ENCODE measurements at places on chromosomes 5 and 9.

DNA sequence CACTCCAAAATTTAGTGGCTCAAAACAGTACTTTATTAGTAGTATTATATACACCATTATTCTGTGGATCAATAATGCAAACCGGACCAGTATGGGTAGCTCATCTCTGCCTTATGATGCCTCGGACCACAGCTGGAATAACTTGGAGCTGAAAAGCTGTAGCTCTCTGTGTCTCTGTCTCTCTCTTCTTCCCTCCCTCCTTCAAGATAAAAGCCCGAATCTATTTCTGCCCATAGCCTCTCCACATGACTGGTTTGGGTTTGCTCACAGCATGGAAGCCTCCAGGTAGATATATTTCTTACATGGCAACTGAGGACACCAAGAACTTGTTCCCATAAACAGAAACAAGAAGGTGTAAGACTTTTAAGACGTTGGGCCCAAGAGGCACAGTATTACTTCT is 147.5 kb upstream of the TBCA start:
- DNase-seq = no peak

DNA sequence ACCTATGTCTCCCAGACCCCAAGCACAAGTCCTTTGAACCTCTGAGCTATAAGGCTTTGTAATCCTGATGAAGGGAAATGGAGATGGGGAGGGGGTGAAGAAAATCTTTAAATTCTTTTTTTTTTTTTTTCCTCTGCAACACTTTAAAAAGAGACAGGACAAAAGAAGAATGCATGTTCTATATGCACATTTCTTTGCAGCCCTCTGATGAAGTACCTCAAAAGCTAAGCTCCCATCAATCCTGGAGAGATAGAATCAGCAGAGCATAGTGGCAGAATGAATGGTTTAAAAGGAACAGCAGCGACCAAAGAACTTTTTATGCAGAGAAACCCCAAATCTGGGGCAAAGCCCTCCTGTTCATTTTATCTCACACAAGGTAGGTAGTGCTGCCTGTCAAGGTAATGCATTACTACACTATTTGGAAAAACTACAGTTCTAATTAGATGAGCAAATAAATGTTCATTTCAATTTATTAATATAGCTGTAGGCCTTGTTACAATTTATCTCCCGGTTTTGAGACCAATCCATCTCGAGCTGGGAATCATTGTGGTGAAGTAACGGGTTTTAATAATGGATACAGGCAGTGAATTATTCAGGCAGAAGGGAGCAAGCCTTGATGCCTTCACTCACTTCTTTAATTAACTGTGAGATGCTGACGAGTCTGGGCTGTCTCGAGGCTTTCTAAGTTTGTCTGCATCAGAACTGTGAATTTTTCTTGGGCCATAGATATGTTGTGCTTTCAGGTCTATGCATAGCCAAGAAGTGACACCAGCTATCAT is 173.5 kb upstream of the ZNF608 start:
- no peak for DNase-seq

- DNase-seq = peak; percentile 37
Observed at GRCh38 chr9:89576404-89576839, 28.4 kb upstream of the GADD45G start.

DNA sequence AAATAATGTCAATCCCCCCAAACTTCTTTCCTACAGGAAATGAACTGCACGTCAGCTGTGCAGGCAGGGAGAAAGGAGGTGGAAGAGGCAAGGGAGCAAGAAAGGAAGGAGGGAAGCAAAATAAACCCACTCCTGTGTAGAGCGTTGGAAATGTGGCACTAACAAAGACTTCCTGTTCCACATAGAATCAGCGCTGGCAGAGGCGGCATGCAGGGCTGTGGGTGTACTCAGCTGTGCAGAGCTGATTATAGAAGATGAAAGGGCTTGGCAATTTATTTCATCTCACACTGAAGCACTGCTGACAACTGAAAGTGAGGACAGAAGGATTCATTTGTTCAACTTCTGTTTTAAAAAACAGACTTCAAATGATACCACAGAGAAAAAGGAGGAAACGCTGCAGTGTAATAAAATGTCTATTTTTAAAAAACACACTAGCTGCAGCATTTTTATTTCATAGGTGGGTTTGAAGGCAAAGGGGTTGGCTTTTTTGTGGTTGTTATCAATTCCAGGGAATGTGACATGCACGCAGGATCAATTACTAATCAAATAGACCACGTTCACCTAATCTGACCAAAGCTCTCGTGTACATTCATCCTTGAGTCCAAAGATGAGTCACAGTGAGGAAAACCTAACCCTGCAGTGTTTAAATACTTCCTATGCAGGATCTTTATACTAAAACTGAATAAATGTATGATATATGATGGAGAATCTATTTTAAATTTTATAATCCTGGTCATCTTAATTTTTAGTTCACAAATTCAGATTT is 583.5 kb downstream of the ZNF608 start:
- no peak for DNase-seq

DNA sequence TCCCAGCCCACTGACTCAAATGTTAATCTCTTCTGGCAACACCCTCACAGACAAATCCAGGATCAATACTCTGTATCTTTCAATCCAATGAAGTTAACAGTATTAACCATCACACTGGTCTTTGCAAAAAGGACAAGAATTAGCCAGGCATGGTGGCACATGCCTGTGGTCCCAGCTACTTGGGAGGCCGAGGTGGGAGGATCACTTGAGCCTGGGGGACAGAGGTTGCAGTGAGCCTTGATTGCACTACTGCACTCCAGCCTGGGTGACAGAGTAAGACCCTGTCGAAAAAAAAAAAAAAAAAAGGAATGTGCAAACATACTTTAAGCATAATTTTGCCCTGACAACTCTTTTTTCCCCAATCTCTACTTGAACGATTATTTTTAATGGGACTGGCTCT is 57.9 kb upstream of the ERBIN start:
- no peak for DNase-seq

DNA sequence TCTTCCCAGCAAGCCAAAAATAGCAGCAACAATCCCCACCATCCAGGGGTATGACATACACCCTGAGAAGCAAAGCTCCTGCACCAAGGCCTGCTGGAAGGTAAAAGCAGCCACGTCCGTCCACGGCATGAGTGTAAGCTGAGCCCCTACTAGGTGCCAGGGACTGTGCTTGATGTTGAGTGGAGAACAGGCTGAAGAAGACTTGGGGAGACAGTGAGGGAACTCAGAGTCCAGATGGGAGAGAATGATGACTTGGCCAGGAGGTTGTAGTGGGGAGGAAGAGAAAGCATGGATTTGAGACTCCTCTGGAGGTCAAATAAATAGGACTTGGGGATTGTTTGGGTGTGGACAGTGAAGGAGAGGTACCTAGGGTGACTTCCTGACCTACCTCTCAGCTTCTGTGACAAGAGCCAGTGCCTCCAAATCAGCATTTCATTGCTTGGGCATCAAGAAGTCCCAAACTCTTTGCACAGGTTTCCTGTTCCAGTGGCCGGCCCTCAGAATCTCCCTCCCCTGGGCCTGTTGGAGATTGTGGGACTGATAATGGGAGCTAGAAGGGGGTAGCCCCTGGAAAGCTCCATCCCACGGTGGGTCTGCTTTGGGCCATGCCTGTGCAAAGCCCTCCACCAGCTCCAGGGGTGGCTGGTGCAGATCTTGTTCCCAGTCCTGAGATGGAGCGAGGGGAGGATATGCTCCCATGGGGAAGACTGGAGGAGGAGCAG is 58.3 kb upstream of the ADAMTS2 start:
- DNase-seq = no peak

- peak; percentile 52 for DNase-seq
Observed at GRCh38 chr5:6732634-6733410, 19.6 kb downstream of the TENT4A start.

DNA sequence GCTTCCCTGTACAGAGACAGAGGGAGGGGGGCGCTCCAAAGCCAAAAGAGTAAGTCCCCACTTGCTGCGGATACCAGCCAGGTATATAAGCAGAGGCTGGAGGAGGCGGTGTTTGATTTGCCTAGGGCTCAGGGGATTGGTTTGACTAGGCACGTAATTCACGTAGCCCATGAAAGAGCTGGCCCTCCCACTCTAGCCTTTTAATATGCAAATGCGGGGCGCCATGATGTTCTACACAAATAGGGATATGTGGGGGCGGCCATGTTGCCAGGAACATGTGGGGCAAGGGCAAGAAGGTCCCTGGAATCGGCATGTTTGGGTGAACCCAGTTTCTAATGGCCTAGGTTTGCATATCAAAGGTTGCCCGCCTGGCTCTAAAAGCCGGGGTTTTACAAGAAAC is 3.3 kb upstream of the PRLR start:
- no peak for DNase-seq

- DNase-seq = no peak
Observed at GRCh38 chr9:98222885-98223691, 30.7 kb upstream of the CORO2A start.

DNA sequence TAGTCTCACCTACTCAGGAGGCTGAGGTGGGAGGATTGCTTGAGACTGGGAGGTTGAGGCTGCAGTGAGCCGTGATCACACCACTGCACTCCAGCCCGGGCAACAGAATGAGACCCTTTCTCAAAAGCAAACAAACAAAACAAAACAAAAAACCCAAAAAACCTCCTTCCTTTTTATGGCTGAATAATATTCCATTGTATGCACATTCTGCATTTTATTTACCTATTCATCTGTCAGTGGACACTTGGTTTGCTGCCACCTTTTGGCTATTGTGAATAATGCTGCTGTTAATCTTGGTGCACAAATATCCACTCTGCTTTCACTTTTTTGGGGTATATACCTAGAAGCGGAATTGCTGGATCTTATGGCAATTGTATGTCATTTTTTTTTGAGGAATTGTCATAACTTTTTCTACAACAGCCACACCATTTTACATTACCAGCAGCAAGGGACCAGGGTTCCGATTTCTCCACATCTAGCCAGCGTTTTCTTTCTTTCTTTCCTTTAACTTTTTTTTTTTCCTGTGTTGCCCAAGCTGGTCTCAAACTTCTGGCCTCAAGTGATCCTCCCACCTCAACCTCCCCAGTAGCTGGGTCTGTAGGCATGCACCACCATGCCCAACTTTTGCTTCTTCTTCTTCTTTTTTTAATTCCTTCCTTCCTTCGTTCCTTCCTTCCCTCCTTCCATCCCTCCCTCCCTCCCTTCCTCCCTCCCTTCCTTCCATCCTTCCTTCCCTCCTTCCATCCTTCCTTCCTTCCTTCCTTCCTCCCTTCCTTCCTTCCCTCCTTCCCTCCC is 30.6 kb downstream of the NKX2-5 start:
- DNase-seq = no peak

- DNase-seq = no peak
Observed at GRCh38 chr9:107397076-107398044, 92.2 kb downstream of the KLF4 start.

DNA sequence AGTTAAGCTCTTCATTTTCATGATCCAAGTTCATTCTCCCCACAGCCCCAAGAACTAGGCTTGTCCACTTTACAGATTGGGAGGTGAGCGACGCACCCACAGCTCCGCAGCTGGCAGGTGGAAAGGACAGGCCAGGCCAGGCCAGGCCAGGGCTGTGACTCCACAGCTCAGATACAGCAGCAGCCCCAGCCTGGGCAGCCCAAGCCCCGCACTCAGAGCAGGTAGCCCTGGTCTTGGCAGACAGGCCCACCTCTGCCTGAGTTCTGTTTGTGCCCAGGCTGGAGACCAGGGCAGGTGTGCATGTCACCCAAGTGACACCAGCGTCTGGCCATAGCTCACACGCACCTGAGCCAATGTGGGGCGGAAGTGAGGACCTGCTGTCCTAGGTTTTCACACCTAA is 124.7 kb downstream of the WNK2 start:
- no peak for DNase-seq

DNA sequence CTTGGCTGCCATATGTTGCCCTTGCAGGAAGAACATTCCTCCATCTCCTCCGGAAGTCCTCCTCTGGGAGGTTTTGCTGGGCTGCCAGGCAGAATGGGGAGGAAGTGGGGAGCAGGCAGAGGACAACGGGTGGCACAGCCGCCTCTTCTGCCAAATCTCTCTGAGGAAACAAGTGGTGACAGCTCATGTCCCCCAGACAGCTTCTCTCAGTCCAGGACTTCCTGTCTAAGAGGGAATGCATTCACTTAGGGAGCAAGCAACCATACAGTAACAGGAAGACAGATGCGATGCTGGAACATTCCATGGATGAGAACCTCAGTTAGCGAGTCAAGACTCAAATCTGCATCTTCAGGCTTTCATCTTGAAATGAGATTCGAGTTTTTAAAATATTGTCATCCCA is 701.0 kb downstream of the SEMA5A start:
- no peak for DNase-seq

DNA sequence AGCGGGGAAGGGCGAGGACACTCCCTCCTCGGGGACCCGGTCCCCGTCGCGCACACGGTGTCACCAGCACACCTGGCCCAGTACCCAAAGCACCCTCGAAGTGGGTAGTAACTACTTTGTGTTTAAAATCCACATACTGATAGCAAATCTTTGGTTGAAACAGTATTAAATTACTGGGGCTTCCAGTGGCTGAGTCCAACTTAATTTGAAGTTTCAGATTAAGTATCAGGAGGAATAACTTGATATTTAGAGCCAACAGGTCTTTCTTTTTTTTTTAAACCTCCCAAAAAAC is 615 bp downstream of the ATG10 start:
- no peak for DNase-seq

All from SK-N-SH (cell line).